CD8-positive, alpha-beta T cell (primary cell): ENCODE measurements at places on chromosomes 2 and 18. TPM values are rescaled to one million over a fixed set of nuclear protein-coding genes. Genes with fewer than 3 reads are reported as not detected.

GKN1 gene
- not detected for total RNA-seq

DNA sequence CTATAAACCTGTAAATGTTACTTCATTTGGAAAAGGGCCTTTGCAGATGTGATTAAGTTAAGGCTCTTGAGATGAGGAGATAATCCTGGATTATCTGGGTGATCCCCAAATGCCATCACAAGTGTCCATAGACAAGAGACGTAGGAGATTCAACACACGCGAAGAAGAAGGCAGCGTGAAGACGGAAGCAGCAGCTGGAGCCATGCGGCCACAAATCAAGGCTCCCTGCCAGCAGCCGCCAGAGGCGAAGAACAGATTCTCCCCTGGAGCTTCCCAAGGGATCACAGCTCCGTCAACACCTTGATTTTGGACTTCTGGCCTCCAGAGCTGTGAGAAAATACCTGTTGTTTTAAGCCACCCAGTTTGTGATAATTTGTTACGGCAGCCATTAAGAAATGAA is 11.0 kb upstream of the VAPA start:
- no peak for DNase-seq

DNA sequence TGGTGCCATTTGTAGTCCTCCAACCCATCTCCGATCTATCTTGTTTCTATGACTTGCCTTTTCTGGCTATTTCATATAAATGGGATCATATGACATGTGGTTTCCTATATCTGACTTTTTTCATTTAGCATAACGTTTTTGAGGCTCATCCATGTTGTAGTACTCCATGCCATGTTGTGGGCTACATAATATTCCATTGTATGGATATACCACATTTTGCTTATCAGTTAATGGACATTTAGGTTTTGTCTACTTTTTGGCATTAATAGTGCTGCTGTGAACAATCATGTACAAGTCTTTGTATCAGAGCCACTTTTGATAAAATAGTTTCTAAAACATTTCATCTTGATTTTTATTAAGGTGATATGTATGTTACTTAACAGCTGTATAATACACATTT is 7.4 kb downstream of the CEBPZOS start:
- DNase-seq, result no peak

- DNase-seq, result no peak
These were observed 2.4 kb downstream of the OSBPL1A start for GRCh38 chr18:24395049-24395795.

DNA sequence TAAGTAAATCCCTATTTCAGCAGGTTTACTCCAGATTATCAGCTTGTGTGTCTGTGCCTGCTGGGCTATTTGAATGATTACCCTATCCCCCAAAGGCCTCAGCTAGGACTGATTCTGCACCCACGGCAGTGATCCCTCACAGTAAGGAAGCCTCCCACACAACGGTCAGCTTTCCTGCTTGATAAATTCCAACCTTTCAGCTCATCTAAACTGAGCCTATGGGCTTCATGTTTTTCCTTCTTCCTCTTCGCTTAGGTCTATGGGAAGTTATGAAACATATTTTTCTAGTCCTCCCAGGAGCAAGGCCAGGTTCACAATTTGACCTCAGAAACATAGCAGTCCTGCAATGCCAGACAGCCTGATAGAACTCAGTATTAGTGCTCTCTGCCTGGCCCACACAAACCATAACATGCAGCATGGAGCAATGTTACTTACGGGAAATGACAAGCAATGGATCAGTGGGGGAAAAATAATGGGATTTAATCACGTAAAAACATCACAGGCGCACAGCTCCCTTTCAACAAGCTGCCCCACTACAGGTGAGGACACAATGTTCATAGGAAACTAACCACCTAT is 170.9 kb downstream of the ZNF521 start:
- no peak for DNase-seq
